ENCODE measurements at places on chromosomes 7 and 10.

GRCh38 chr7:142063551-142064442, 47.7 kb upstream of the MGAM2 start:
- no peak for DNase-seq

DNA sequence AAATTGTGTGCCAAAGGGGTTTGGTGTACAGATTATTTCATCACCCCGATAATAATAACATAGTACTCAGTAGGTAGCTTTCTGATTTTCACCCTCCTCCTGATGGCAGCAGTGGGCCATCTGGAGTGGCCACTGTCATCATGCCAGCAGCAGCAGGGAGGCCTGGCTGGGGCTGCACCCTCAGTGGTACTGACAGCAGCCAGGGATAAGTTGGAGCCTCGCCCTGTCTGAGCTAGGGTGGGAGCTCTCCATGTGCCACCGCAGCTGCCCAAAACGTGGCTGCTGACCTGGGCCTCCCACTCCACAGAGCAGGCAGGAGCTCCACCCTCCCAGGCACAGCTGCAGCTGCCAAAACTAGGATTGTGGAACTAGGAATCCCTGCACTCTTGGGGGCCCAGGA, 700.8 kb upstream of the KCND2 start:
- no peak for DNase-seq

DNA sequence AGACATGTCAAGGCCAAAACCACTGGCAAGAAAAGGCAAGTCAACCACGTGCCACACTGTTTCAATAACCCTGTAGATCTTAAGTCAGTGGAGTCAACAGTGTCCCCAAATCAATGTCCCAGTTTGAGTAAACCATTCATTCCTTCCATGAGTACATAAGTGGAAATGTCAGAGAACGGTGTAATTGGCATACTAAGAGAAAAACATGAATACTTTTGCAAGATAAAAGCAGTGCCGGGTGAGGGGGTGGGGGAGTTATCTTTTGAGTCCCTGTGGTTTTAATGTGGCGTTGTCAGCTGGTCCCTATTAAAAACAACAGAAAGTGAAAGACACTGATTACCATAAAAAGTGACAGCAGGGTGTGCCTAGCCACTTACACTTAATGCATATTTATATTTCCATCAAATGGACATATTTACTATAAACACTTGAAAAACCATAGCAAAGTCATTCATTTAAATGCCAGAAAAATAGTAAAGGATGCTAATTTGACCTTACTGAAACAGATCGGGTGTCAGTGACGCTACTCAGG, 37.8 kb downstream of the RSU1 start:
- peak; percentile 80 for DNase-seq

- no peak for DNase-seq
These were observed 29.4 kb downstream of the ADGRA1 start for GRCh38 chr10:133117036-133117687.

DNA sequence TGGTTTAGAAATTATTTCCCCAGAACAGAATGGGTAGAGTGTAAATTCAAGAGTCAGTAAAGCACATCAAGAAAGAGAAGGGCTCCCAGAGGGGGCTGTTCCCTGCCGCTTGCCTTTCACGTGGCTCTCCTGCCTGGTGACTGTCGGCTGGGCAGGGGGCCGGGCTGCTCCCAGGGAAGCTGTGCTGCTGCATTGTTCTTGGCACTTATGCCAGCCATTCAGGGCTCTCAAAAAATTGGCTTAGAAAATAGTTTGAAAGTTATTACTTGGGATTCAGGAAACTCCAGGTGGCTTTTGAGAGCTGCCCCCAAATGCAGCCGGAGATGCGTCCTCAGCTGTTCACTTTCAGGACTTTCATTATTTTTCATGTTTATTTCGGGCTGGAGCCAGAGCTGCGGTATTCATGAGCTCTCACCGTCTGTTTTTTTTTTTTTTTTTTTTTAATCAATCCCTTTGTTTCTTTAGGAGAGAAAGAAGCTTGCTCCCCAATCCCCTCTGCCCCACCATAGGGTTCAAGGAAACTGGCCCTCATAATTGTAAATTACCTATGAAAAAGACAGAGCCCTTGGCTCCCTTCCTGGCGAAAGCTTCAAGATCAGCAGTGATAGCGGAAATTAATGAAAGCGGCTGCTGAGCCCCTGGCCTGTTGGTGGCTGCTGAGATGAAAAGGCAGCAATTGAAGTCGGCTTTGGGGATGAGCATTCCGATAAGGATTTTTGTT, 94.1 kb downstream of the SORCS3 start:
- DNase-seq: no peak

GRCh38 chr7:128197589-128197988, 43.5 kb upstream of the LEP start:
- DNase-seq: no peak

- no peak for DNase-seq
These were observed 14.1 kb upstream of the DLG5 start for GRCh38 chr10:77940627-77941026.

- no peak for DNase-seq
These were observed 3.6 kb downstream of the ITPRID1 start for GRCh38 chr7:31517513-31517912.

DNA sequence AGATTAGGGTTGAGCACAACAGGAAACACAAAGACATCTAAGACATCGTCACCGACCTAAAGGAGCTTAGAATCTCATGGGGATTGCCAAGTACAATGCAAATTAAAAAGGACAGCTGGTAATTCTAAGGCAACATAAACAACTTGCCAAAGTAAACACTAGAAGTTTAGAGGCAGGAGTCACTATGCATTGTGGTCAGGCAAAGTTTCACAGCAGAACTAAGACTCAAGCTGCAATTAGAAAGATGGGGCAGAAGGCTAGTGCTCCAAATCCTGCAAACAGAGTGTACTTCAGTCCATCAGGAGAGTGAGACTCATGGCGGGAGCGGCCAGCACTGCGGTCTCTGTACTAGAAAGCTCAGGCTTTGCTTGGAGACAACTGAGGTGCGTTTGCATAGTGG, 52.7 kb downstream of the HIPK2 start:
- DNase-seq: no peak

DNA sequence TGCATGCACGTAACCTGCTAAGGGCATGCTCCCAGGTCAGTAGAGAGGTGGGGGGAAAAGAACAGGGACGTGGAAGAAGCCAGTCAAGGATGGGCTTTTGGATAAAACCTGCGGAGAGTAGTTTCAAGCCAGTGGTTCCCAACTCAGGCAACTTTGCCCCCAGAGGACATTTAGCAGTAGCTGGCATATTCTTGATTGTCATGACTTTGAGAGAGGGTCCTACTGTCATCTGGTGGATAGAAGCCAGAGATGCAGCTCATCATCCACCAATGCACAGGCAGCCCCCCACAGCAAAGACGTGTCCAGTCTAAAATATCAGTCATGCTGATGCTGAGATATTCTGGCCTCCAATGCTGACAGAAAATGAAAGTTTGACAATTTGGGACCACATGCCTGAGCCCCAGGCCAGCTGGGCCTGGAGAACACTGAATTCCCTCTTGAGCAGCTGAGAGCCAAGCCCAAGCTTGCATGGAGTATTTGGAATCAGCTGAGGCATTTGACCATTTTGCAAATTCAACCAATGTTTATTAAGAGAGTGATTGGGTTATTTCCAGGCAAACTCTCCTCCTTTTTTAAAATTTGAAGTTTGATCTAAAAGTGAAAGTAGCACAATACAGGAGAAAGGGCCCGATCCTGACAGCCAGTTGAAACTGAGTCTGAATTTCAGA, 110.0 kb upstream of the C7orf33 start:
- no peak for DNase-seq

DNA sequence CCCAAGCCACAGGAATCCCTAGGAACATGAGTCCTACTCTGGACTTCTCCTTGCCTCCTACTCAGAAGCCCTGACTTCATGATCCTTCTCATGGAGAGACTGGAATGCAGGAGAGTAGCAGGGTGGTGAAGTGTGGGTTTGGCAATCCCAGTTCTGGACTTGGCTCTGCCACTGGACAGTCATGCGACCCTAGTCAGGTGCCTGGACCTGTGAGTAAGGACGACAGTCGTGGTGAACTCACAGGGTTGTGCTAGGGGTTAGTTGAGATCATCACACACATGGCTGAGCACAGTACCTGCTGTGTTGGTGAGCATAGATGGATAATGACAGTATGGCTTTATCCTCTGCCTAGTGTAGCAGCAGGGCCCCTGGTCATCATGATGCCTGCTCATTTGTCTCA, 117.9 kb downstream of the LRRC18 start:
- DNase-seq: no peak
